Activated CD4-positive, alpha-beta memory T cell treated with anti-CD3 and anti-CD28 coated beads, Interleukin-2, amount 10 ng/mL, durations not matched to agents 7 days and 5 days (primary cell): ENCODE measurements at places on chromosomes 7 and 10. TPM values are rescaled to one million over a fixed set of nuclear protein-coding genes. Genes with fewer than 3 reads are reported as not detected.
A peak's percentile ranks its signal among the peaks of the same experiment; 100 is the strongest.

The RBP3 gene
- total RNA-seq: not detected

The ASB10 gene
- not detected for total RNA-seq

The MRLN gene
- not detected for total RNA-seq

The PIP gene
- not detected for total RNA-seq

The EPHB4 gene
- 0.60 TPM for total RNA-seq

The SLC25A28 gene
- 66.7 TPM for total RNA-seq

The MEOX2 gene
- total RNA-seq: not detected

The MSMB gene
- total RNA-seq: not detected

The LIPK gene
- total RNA-seq: not detected

The ITGB8 gene
- total RNA-seq: not detected

DNA sequence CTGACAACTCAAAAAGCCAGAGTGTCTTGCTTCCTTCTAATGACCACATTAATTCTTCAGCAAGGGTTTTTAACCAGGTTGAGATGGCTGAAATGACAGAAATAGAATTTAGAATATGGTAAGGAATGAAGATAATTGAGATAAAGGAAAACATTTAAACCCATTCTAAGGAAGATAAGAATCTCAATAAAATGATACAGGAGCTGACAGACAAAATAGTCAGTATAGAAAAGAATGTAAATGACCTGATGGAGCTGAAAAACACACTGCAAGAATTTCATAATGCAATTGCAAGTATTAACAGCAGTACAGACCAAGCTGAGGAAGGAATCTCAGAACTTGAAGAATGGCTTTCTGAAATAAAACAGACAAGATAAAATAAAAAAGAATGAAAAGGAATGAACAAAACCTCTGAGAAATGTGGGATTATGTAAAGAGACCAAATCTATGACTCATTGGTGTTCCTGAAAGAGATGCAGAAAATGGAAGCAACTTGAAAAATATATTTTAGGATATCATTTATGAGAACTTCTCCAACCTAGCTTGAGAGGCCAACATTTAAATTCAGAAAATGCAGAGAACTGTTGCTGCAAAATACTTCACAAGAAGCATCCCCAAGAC, 87.1 kb downstream of the SAMD9 start:
- peaks cover 24% of the 10 kb centered on the region for H3K36me3 ChIP-seq
- peaks cover 6% of the 10 kb centered on the region for H3K27me3 ChIP-seq
- H3K27ac ChIP-seq: no peak overlapping the region

DNA sequence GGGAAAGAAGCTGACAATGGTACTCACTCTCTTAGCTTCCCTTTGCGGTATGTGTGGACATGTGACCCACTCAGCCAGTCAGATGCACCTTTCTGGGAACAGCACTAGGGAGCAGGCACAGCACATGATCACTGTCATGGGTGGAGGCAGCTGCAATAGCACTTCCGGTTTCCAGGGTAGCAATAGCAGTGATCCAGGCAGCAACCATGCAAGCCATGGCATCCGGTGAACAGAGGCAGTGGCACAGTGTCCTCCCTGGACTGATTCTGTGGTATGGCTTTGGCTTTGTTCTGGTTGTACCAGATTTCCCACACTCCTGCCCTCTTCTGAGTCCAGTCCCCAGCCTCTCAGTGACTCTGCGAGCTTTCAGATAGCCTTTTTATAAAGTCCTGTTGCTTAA, 86.8 kb upstream of the NAMPT start:
- no peak for DNase-seq
- no peak overlapping the region for H3K4me3 ChIP-seq
- peaks cover 9% of the 10 kb centered on the region for H3K4me1 ChIP-seq
- no peaks in the 10 kb centered on the region for H3K36me3 ChIP-seq
- no peak overlapping the region for H3K27ac ChIP-seq

DNA sequence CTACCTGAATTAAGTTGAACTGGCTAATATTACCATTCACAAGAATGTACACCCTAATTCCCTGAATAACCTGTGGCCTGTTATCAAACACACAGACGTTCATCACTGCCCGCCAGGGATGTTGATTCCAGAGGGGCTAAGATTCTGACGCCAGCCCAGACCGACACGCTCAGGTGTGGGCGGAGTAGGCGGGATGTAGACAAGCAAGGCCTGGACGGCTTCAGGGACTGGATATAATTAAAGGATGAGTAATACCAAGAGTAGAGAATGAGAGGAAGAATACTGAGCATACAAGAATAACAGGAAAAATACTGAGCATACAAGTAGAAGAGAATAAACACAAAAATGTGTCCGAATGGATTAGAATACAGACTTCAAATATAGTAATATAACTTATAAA, 29.0 kb downstream of the CUBN start:
- H3K4me3 ChIP-seq: no peak overlapping the region
- H3K27me3 ChIP-seq: no peaks in the 10 kb centered on the region
- DNase-seq: no peak
- H3K36me3 ChIP-seq: peaks cover 3% of the 10 kb centered on the region
- H3K4me1 ChIP-seq: no peaks in the 10 kb centered on the region

DNA sequence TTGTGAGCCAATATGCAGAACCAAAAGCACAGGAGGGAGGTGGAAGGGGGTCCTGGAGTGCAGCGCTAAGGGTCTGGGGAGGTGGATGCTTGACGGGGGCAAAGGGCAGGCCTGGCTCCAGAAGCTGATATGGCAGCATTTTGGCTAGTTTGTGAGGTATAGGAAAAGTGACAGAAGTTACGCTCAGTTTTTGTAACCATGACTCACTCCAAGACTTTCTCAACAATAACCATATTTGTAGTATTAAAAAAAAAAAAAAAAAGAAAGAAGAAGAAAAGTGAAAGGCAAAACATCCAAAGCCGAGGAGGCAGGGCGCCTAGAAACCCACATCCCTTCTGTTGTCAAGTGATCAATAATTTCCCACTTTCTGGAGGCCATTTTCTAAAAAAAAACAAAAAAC, 92.3 kb downstream of the RNF216 start:
- no peak overlapping the region for H3K4me3 ChIP-seq
- DNase-seq: peak; percentile 57

DNA sequence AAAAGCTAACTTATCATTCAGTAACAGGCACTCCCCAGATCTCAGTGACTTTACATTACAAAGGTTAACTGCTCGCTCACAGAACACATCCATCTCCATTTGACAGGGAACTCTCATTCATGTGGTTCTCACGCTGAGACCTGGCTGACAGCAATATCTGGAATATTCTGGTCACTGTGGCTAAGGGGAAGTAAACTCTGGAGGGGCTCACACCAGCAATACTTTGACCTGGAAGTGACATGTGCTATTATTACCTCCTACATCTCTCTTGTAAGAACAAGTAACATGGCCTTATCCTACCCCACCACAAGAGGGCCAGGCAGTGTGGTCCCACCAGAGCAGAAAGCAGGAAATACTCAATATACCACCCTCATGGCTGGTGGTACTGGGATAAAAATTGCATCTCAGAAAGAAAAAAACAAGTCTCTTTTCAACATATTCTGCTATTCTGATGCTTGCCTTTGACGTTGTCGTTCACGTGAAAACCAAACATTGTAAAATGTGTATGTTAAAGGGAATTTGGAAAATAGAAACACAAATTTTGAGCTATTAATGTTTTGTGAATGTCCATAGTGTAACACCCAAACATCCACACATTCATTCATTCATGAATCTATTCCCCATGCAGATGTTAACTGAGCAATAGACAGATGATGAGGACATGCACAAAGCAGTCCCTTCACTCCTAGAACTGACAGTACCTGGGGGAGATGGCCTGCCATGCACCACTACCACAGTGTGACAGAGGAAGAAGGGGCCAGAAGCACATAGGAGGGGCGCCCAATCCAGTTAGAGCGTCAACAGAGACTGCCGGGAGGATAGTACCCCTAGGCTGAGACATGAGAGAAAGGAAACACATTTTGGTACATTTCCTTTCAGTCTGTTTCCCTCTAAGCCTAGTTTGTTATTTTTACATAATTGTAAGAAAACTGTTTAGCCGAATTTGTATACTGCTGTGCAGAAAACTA, 166.0 kb upstream of the SP4 start:
- H3K36me3 ChIP-seq: peaks cover 7% of the 10 kb centered on the region
- H3K4me1 ChIP-seq: peaks cover 15% of the 10 kb centered on the region
- no peak overlapping the region for H3K4me3 ChIP-seq
- no peak overlapping the region for H3K27ac ChIP-seq
- H3K27me3 ChIP-seq: peaks cover 3% of the 10 kb centered on the region
- peak; percentile 59 for DNase-seq

- H3K4me1 ChIP-seq: peaks cover 51% of the 10 kb centered on the region
- no peaks in the 10 kb centered on the region for H3K36me3 ChIP-seq
- DNase-seq: no peak
- H3K27ac ChIP-seq: no peak overlapping the region
- peaks cover 4% of the 10 kb centered on the region for H3K27me3 ChIP-seq
Measured at GRCh38 chr10:110401401-110402076, 96.2 kb upstream of the DUSP5 start.

DNA sequence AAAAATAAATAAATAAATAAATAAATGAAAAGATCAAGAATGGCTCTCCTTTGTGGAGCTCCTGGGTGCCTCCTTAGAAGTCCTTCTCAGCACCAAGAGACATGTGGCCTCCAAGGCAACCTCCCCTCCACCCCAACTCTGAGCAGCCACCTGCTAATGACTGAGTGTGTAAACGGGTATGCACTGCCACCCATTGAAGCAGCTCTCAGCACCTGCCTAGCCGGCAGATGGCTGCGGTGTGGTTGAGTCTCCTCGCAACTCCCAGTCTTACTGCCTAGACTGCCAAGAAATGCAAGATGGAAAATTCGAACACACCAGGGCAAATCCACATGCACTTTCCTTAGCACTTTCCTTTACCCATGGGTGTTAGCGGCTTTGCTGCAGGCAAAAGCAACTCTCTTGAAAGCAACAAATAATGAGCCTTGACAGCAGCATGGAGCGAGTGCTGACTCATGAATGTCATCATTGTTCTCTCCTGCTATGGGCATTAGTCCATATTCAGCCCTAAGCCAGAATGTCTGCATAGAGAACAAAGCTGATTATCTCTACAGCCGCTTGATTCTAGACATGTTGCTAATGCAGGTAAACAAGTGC, 913.9 kb upstream of the AUTS2 start:
- H3K4me3 ChIP-seq: no peak overlapping the region
- no peaks in the 10 kb centered on the region for H3K4me1 ChIP-seq
- H3K27me3 ChIP-seq: no peaks in the 10 kb centered on the region
- no peak overlapping the region for H3K27ac ChIP-seq
- no peaks in the 10 kb centered on the region for H3K36me3 ChIP-seq

GRCh38 chr7:922334-923107, 32.0 kb downstream of the ADAP1 start:
- peak; percentile 43 for DNase-seq
- peak overlapping the region; percentile 92 for H3K27ac ChIP-seq
- H3K4me1 ChIP-seq: peaks cover 42% of the 10 kb centered on the region
- peaks cover 15% of the 10 kb centered on the region for H3K27me3 ChIP-seq
- peaks cover 5% of the 10 kb centered on the region for H3K36me3 ChIP-seq
- H3K4me3 ChIP-seq: peak overlapping the region; percentile 78

DNA sequence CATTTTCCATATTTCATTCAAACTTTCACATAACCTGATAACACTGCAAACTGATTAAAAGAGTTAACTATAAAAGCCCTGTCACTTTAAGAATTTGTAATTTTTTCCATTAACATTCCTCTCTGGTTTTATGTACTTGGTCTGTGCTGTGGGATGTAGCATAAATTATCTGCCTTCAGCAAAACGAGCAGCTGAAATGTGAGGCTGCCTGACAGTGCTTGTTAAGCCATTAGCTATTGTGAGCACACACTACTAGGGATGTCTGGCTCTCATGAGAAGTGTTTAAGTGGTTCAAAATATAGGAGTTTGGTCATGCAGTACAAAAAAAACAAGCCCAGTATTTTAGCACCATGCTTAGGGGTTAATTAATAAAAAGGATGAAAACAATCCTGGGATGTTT, 63.0 kb downstream of the HOXA1 start:
- no peak overlapping the region for H3K27ac ChIP-seq
- peaks cover 7% of the 10 kb centered on the region for H3K4me1 ChIP-seq
- no peak overlapping the region for H3K4me3 ChIP-seq
- no peaks in the 10 kb centered on the region for H3K36me3 ChIP-seq
- H3K27me3 ChIP-seq: no peaks in the 10 kb centered on the region
- no peak for DNase-seq

DNA sequence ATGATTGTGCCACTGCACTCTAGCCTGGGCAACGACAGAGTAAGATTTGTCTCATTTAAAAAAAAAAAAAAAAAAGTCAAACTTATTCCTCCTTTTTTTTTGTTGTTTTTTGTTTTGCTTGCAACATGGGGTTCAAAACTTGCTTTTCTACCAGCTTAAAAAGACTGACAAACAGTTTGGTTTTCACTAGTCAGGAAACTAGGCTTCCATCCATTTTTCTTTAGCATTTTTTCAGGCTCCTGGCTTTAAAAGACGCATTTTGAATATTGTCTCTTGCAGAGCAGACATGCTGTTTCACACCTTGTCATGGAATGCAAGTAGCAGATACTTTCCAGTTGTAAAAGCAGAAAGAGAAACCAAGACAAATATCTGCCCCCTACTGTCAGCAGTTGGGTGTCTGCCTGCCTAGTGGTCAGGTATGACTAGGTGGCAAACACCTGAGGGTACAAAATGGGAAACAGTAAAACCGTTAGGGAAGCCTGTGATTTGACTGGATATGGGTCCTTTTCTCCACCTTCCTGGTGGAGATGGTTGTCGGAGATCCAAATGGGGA, 139.9 kb downstream of the CCDC71L start:
- no peak overlapping the region for H3K4me3 ChIP-seq
- H3K27me3 ChIP-seq: peaks cover 18% of the 10 kb centered on the region

- no peak overlapping the region for H3K27ac ChIP-seq
- no peak for DNase-seq
- no peaks in the 10 kb centered on the region for H3K27me3 ChIP-seq
- H3K36me3 ChIP-seq: no peaks in the 10 kb centered on the region
Measured at GRCh38 chr7:111266613-111267012, 175.7 kb downstream of the LRRN3 start.

DNA sequence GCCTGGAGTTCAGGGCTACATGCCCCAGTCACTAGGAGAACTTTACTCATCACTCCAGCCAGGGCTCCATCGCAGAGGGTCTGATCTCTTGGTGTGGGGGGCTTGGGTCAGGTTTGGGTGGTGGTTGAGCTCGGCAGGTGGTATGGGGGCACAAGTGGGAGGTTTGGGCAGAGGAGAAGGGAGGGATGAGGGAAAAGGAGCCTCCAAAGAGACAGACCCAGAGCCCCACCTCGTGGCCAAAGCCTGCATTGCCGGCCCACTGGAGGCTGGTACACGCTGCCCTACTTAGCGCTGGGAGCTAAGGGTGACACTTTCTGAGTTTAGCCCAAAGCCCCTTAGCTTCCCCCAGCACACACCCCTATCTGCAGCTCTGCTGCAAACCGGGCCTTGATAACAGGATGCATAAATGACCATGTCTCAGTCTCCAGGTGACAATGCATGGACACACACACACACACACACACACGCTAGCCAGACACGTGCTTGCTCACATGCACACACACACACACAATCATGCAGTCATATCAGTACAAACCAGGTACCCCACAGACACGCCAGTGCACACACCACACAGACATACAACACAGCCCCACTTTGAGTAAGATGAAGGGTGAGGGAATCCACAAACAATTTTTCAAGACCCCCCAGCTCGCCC, 14.7 kb downstream of the LZTS2 start:
- H3K36me3 ChIP-seq: no peaks in the 10 kb centered on the region
- H3K4me1 ChIP-seq: peaks cover 23% of the 10 kb centered on the region
- no peak overlapping the region for H3K4me3 ChIP-seq
- peak; percentile 80 for DNase-seq
- no peak overlapping the region for H3K27ac ChIP-seq

GRCh38 chr10:44477046-44477425, 92.1 kb upstream of the CXCL12 start:
- H3K36me3 ChIP-seq: no peaks in the 10 kb centered on the region
- no peaks in the 10 kb centered on the region for H3K27me3 ChIP-seq
- no peak overlapping the region for H3K4me3 ChIP-seq
- DNase-seq: no peak
